ENCODE measurements at places on chromosomes 5 and 9.

GRCh38 chr9:73133921-73134407 lies 17.7 kb upstream of the ANXA1 start:
- no peak for DNase-seq

GRCh38 chr9:19371942-19372341 lies 8.1 kb downstream of the RPS6 start:
- DNase-seq = no peak

GRCh38 chr5:56170557-56170956 lies 62.6 kb downstream of the ANKRD55 start:
- no peak for DNase-seq

- DNase-seq = no peak
Observed at GRCh38 chr9:86763791-86764190, 183.5 kb downstream of the GAS1 start.

GRCh38 chr5:38410304-38410990 lies 146.0 kb downstream of the LIFR start:
- DNase-seq = no peak

GRCh38 chr9:79236466-79236865 lies 335.3 kb upstream of the TLE4 start:
- DNase-seq = no peak

DNA sequence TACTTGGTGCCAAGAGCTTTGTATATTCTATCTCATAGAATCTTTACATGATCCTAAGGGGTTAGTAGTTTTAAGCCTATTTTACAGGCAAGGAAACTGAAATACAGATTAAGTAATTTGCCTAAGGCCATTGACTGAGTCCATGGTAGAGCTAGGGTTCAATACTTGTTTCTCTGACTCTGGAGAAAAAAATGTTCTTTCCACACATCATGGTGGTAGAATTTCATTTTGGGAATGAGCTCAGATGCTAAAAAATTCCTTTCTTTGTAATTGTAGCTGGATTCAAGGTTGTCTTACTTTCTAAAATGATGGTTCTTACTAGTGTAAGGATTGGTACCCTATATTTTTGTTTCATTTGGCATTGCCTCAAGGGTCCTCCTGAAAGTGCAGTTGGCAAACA lies 86.0 kb downstream of the ANKRD55 start:
- no peak for DNase-seq

DNA sequence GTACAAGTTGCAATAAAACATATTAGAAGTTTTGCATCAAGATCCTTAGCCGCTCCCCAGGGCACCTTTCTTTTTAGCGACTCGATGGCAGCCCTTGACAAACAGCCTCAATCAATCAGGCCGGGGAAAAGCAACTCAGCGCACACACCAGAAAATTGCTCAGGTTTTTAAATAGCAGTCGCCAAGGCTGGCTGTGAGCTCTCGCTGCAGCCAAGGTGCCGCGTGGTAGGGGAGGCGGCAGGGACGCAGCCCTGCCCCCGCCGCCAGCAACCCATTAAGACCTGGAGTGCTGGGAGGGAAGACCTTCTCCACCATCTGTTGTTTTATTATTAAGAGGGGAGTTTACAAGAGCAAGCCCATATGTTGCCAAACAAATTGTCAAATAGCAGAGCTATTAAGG lies 22.6 kb downstream of the ASS1 start:
- DNase-seq = no peak

GRCh38 chr5:125052584-125052983 lies 306.1 kb upstream of the ZNF608 start:
- DNase-seq = no peak

DNA sequence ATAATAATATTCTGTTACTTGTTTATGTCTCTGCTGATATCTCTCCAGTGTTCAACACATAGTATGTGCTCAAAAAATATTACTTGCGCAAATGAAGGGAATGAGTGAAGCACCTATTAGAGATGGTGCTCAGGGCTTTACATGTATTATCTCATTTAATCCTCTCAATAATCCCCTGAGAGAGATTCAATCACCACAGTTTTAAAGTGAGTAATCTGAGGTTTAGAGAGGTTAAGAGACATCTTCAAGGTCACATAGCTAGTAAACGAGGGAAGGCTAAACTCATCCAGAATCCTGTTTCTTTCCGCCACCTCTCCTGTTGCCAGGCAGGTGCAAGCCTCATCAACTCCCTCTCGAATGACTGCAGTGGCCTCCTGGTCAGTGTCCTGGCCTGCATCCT lies 82.0 kb downstream of the UGCG start:
- DNase-seq = no peak

- no peak for DNase-seq
Observed at GRCh38 chr9:32344551-32345182, 39.8 kb upstream of the ACO1 start.

- DNase-seq = no peak
Observed at GRCh38 chr5:67222243-67223025, 25.8 kb upstream of the CD180 start.

GRCh38 chr5:8366266-8366665 lies 497.3 kb downstream of the MTRR start:
- no peak for DNase-seq

DNA sequence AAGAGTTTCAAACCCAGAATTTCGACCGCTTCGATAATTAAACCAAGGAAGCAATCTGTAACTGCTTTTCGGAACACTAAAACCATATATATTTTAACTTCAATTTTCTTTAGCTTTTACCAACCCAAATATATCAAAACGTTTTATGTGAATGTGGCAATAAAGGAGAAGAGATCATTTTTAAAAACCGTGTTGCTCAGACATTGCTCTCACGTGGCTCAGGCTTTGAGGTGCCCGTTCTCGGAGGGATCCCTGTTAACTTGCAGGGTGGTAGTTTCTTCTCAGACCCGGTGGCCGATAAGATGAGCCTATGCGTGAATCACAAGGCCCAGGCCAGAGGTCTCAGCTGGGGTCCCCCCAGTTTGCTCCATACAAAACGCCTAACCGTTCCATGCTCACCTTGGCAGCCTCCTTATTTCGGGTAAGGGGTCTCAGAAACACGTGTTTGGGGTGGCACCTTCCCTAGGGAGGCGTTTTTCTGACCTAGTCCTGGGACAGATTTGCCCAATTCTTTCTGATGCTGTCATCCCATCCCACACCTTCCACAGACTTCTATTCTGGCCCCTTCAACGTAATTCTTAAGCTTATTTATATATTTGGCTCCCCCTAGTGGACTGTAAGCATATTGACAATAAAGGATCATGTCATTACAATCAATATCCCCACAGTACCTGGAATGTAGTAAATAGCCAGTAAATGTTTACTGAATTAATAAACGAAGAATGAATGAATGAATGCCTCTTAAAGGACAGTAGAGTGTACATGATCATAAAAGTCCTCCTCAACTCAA lies 48.1 kb downstream of the THBS4 start:
- no peak for DNase-seq

DNA sequence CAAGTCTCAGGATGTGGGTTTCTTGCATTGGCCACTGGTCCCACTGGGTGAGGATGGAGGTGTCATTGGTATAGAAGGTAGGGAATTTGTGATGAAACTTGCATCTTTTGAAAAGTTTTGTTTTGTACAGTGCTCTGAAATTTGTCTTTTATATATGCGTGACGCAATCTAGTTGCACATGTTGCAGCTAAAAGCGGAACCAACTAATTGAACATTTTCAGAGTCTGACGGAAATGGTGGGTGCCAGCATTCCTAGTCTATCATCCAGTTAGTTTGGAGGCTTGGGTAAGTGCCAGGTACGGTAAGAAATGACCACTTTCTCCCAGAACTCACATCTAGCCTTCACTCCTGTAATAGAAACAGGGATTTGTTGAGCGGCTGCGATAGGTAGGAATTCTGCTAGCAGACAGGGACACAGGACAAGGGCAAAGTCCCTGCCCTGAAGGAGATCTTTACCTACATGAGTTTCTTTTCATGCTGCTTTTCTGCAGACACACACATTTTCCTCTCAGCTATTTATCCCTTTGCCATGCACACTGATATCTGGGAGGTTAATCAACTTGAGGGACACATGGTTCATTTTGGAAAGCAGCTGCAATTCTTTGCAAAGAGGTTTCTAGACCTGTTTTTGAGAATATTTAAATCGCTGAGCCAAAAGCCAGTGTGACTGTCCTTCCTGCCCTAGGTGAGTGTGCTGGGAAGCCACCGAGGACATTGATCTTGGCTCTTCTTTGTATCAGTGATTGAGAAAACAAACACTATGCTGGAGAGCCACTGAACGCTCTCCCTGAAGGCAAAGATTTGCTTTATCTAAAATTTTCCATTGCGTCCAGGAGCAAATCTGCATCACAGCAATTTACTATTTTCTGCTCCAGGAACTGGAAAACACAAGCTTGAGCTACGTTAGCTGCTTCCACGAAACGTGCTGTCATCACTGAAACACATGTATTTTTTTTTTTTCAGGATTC lies 89.7 kb downstream of the DAP start:
- no peak for DNase-seq

All from stimulated activated CD8-positive, alpha-beta memory T cell treated with anti-CD3 and anti-CD28 coated beads, Interleukin-2, amount 100 ng/mL, for 1 hour (primary cell).